Cortex of kidney (tissue), 1 donor: ENCODE measurements at places on chromosomes 2 and 18.

- no peak for DNase-seq
Measured at GRCh38 chr2:177353187-177353478, 39.4 kb upstream of the AGPS start.

- no peak for DNase-seq
Measured at GRCh38 chr2:157302492-157303099, 23.0 kb downstream of the ERMN start.

GRCh38 chr2:241562269-241562891, 3.8 kb downstream of the BOK start:
- no peak for DNase-seq

GRCh38 chr2:30766666-30767065, 40.6 kb downstream of the CAPN13 start:
- DNase-seq: no peak
